Fibroblast of lung (primary cell): ENCODE measurements at places on chromosomes 5 and 9. TPM values are rescaled to one million over a fixed set of nuclear protein-coding genes. Genes with fewer than 3 reads are reported as not detected.

DNA sequence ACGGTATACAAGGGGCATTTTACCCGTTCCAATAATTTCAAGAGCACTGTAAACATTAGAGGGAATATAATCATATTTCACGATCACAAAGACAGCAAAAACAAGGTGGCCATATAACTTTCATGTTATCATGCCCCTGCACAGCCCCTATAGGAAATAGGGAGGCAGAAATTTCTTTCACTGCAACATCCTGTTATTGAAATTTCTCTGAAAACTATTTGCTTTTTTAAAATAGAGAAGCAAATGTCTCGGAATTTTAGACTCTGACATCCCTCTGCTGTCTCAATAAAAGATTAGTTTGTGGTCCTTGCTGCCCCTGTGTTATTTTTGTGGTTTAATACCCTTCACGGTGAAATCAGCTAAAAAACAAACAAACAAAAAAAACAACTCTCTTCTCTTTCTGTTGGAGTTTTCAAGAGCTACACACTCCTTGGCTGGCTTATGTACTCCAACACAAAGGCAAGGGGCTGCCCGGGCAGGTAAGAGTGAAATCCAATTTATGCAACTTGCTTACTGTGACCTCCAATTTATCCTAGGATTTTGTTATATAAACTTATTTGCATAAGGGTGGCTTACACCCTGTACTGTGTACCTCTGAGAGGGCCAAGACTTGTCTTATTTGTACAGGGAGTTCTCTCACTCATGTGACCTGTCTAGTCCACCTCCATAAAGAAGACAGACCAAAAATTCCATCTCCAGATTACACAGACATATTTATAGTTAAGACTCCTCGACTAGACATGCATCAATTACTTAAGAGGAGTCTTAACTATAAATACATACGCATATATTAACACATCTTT, 223.6 kb downstream of the MLLT3 start:
- no peak for DNase-seq

- no peak for DNase-seq
These were observed 462 bp downstream of the NUDCD2 start for GRCh38 chr5:163459462-163459818.

DNA sequence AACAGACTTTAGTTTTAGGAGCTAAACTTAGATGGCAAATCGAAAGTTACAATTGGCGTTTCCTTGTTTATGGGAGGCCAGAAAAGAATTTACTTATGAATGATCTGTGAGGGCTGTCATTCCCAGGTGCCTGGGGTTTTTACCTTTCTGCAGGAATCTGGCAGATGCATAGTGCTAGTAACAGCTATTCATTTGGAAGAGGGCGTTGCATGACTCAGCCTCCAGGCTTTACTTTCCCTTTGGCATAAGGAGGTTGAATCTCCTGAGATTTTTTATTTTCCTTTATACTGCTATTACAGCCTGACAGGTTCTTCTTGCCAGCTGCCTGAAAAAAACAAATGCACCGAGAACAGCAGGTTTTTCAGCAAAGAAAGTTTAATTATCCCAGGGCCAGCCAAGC, 30.0 kb downstream of the CARD6 start:
- DNase-seq: no peak

GRCh38 chr9:29066141-29066640, 1492.9 kb upstream of the C9orf72 start:
- no peak for DNase-seq

DNA sequence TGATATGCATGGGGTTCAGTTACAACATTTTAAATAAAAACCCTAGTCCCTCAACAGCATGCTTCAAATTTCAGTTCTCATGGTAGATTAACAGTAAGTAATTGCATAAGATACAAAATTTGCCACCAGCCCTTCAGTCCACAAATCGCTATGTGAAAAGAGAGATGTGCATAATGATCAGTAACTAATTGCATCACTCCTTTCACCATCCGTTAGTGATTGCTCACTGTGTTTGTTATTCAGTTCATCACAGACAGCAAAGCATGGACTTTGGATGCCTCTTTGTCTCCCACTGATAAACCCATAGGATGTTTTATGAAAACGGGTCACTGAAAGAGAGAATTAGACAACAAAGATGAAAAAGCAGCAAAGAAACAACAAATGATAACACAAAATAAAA, 103.2 kb downstream of the MCTP1 start:
- no peak for DNase-seq

DNA sequence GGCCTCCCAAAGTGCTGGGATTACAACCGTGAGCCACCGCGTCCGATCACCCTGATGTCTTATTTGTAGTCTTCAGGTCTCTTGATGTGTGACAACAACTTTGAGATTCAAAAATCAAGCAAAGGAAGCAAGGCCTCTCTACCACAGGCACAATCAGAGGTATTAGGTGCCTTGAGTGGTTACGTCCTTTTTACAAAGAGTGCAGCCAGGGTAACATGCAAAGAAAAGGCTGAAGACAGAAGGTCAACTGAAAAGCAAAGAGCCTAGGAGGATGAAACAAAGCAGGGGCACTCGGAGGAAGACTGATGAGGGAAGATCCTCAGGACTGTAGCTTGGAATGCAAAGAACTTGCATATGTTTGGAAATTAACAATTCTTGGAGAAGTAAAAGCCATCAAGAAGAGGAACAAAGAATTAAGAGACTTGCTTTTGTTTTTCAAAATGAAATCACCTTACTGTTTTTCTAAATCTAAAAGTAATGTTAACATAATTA, 362.1 kb downstream of the EBF1 start:
- no peak for DNase-seq

DNA sequence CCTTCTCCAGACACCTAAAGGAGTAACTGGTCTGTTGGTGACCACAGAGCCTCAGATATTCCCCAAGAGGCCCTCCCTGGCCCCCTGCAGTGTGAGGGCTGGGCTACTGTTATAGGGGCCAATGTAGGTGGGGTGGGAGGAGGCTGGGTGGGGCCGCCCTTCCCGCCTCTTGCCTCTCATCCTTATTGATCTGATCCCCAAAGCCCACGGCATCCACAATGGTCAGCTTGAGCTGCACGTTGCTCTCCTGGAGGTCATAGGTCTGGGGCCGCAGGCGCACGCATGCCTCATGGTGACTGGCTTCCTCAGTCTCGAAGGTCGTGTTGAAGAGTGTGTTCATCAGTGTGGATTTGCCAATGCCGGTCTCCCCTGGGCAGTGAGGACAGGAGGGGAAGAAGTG, 13.0 kb downstream of the SEPTIN8 start:
- DNase-seq: no peak

GRCh38 chr5:154766558-154767281, 11.5 kb downstream of the LARP1 start:
- DNase-seq: no peak

DNA sequence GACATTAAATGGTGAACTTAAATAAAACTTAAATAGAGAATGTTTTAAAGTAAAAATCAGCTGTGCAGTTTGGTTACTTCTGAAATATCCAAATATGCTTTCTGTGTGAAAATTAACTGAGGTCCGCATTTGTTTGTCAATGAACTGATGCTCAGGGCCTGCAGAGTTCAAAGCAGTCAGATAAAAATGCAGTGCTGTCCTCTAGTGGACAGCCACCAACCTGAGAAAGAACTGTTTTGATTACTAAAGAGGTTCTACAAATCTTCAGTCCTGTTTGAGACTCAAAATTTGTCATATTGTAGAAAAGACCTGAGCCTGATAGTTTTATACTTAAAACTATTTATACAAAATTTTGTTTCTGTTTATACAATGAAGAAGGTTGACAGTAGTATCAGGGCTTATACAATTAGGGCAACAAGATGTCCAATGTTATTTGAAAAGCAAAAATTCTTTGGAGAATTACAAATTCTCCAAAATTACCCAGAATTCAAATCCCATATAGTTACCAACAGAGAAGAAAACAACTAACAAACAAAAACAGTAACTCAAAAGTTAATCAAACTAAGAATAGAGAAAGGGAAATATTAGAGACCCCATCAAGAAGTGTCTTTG, 232.3 kb upstream of the TBCA start:
- DNase-seq: peak; percentile 68

DNA sequence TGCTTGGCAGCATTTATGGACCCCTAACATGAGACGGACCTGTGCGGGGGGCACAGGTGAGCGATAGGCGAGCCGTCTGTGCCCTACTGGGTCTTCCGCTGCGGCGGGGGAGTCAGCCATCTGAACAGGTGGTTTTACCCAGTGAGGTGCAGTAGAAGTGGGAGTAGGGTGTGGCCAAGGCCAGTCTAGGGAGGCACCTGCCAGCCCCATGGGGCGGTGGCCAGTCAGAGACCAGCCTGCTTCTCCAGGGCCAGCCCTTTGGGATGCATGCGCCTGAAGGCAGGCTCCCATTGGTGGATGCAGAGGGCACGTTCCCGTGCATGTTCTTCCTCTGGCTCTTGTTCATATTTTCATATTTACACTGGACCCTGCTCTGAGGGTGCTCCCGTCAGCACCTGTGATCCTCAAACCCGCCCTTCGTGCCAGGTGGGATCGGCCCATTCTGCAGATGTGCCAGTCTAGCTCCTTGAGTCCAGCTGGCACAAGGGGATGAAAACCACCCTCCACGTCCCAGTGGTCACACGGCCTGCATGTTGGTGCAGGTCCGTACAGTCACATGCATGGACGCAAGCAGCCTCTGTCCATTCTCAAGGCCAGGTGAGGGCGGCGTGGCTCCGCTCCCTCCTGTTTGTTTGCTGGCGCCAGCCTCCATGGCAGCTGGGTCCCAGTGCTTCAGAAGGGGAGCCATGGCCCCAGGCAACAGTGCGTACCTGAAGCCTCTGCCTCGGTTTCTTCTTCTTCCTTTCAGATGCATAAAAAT, 9.0 kb downstream of the COL5A1 start:
- DNase-seq: no peak

- no peak for DNase-seq
These were observed 83.7 kb downstream of the PDE6A start for GRCh38 chr5:149860801-149861322.

The BTNL9 gene
- not detected in 2 replicates for total RNA-seq

The PRDM9 gene
- not detected in 2 replicates for total RNA-seq

The DROSHA gene
- 42.1 and 48.4 TPM in 2 replicates for total RNA-seq
